ENCODE measurements at places on chromosomes 12 and 14.

GRCh38 chr12:83322809-83323208, 636.1 kb downstream of the TMTC2 start:
- no peak for DNase-seq

DNA sequence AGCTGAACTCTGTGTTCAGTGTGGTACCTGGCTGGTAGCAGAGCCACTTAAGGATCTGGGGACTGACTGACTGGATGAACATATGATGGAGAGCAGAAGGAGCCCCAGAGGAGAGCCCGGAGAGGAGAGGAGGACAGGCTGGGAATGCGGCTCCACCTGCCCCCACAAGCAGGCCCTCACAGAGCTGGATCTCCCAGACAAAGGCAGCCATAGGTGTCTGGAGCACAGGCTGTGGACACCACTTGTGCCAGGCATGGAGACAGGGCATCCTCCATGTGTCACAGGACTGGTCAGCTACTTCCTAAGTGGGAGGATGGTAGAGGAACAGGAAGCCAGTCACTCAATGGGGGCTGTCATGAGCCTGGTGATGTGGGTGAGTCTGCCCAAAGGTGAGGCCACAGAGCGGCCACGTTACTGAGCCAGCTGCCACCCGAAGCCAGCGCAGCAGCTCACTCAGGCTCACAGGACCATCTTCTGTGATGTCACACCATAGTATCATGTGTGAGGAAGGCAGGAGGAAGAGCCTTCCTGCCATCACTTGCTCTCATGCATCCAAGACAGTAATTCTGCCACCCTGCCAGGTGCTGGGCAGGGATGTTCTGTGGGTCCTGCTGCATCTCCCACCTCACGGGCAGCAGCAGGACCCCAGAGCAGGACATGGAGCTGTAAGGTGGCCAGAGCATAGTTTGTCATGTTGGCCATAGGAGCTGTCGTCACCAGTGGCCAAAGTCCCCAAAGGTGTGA, 72.1 kb downstream of the PRIMA1 start:
- no peak for DNase-seq

GRCh38 chr12:40168868-40169267, 55.9 kb upstream of the LRRK2 start:
- DNase-seq = no peak

DNA sequence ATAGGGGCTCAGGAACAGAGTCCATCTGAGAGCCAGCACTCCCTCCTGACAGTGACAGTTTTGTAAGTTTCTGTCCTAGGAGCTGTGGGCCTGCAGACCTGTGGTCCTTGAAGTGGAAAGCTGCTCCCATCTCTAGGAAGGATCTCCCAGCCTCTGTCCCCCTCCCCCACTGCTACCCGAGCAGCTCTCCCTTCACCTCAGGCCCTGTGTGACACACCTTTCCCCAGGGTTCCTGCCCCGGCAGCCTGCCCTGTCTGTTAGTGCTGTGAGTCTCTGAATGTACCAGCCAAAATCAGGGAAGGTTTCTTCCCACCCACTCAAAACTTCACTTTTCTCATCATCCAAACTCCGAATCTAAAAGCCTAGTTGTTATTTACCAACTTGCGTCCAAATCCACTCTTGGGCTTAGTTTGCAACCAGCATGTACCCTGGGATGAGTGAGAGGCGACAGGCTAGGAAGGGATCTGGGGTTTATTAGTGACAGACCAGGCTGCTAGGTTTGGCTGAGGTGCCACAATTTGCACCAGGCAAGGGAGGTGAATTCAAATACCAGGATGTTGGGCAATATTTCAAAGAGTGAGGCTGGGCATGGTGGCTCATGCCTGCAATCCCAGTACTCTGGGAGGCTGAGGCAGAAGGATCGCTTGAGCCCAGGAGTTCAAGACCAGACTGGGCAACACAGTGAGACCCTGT, 39.9 kb downstream of the NINJ2 start:
- DNase-seq = no peak

GRCh38 chr12:69417741-69418167, 52.4 kb upstream of the FRS2 start:
- DNase-seq = no peak
